Activated CD8-positive, alpha-beta memory T cell treated with anti-CD3 and anti-CD28 coated beads for 48 hours (primary cell): ENCODE measurements at places on chromosomes 7 and 10.

GRCh38 chr10:32548208-32548607 lies 102.3 kb downstream of the CCDC7 start:
- DNase-seq, result no peak

GRCh38 chr10:79047584-79047874 lies 21.2 kb upstream of the ZMIZ1 start:
- DNase-seq, result no peak

GRCh38 chr7:30241767-30242166 lies 42.6 kb upstream of the ZNRF2 start:
- no peak for DNase-seq

GRCh38 chr7:126052229-126052628 lies 1122.6 kb upstream of the POT1 start:
- no peak for DNase-seq

DNA sequence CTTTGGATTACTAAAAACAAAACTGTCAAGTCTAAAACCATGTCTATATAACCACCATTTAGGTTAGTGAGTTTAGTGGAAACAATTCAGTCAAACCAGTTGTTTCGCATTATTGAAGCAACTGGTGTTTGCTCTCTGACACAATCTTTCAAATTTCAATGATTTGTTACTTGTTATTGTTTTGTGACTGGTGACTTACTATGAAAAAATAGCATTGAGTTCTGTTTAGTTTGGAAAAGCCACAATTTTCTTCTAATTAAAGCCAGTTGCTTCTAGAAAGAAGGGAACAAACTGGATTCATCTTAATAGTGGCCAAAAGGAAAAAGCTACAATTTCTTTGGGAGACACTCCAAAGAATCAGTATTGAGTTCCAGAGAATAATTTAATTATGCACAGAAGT lies 30.4 kb downstream of the LAMB4 start:
- DNase-seq, result no peak

DNA sequence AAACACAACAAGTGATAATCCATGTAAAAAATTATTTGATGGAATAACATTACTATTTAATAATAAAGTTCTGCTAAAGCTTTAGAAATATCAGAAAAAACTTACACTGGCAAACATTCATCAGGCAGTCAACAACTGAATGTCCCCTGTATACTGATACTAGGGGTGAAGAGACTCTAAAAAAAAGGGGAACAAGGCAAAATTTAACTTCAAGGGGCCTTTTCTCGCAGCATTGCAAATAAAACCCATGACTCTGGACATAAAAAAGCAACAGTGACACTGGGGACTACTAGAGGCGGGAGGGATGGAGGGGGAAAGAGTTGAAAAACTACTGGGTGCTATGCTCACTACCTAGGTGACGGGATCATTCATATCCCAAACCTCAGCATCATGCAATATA lies 5.8 kb upstream of the IFRD1 start:
- DNase-seq, result no peak

- DNase-seq, result no peak
Measured at GRCh38 chr10:79123547-79123963, 54.8 kb downstream of the ZMIZ1 start.

- DNase-seq, result no peak
Measured at GRCh38 chr10:20870834-20871233, 26.3 kb downstream of the NEBL start.

GRCh38 chr7:92634205-92634604 lies 44.0 kb upstream of the FAM133B start:
- DNase-seq, result no peak

DNA sequence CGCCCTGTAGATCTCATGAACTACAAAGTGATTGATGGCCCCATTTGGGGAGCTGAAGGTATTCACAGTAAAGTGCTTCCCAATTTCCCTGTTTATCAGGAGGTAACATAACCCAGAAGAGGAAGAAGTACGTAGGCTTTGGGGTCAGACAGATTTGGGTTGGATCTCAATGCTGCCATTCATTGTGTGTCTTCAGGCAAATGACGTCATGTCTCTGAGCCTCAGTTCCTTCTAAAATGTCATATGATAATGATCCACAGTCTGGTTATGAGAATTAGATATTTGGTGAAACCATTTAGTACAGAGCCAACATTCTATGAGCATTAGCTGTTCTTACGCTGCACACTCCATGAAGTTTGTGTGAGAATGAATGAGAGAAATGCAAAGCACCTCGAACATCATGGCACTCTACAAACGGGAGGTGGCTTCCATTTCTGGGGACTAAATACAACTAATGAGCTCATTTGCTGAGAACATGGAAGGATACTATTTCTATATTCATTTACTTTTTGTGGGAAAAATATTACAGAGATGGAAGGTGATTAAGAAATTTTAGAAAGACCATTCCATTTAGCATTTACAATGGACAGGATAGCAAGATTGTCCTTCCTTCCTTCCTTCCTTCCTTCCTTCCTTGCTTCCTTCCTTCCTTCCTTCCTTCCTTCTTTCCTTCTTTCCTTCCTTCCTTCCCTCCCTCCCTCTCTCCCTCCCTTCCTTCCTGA lies 13.8 kb upstream of the JCAD start:
- no peak for DNase-seq

DNA sequence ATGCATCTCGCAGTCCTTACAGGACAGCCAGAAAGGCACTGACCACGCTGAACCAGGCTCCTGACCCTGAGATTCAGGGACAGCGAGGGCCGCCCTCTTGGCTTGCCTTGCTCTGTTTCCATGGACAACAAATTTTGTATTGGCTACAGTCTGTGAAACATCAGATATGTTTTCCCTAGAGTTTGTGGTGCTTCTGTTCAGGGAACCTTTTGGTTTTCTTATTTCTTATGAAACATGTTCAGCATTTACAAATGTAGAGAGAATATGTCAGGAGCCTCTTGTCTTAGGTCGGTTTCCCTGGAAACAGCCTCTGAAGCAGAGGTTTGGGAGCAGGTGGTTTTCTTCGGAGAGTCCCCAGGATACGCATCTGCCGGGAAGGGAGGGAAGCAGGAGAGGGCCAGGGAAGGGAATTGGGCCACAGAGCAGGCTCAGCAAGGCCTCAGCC lies 260.1 kb downstream of the CCDC3 start:
- DNase-seq, result no peak

DNA sequence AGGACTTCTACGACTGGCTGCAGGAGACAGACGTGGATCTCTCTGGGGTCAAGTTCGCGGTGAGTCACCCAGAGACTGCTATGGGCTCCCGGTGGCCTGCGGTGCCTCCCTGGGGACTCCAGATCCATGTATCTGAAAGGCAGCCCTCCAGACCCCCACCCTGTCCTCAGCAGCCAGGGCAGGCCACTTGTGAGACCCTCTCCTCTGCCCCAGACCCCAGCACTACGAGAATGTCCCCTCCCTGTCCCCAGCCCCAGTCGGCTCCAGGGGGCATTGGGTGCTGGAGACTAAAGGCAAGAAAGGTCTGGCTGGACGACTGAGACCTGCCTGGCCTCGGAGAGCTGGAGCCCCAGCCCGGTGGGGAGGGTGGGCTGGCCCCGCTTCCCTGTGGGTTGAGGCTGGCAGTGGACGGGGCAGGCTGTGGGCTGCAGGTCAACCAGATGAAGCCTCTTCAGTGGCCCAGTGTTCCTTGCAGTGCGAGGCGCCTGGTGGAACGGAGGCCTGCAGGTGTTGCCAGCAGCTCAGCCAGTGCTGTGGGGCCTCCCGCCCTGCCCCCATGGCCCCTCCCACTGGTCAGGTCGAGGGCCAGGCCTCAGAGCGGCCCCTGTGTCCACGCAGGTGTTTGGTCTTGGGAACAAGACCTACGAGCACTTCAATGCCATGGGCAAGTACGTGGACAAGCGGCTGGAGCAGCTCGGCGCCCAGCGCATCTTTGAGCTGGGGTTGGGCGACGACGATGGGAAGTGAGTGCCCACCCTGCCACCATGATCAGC lies 13.8 kb downstream of the TMEM120A start:
- DNase-seq, result no peak

DNA sequence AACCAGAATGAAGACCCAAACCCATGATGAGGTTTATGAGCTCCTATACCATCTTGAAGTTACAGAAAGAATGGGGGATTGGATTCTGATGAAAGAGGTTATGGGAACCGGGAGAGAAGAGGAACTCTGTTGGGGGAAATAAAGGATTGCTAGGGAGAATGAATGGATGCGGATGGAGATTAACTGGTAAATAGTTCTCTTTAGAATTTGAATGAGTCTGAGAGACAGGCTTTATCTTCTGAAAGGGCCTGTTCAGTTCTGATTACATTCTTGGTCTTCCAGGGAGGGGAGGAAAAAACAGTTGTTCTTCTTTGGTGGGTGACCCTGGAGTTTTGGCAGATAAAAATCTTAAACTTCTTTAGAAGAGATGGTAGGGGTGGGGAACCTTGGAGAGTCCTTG lies 13.9 kb downstream of the SUGCT start:
- no peak for DNase-seq

DNA sequence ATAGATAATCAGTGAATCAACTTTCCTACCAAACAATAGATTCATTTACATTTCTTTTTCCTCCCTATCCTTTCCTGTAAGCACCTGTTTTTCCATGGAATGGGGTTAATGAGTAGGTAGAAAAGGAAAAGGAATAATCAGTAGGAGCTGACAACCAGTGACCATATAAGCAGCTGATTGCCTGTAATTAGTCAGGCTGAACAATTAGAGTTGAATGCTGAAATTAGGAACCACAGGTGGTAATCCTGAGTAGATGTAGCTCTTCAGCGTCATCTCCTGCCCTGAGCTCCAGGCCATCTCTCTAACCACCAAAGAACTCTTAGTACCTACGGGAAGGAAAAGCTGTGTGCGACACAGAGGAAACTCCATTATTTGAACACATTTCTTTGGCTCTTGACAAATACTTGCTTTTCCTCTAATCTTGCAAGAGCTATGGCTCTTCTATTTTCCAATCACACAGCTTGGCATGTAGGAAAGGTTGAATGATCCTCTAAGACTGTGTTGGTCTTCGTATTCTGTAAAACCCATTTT lies 63.8 kb downstream of the KLHDC10 start:
- DNase-seq, result no peak

DNA sequence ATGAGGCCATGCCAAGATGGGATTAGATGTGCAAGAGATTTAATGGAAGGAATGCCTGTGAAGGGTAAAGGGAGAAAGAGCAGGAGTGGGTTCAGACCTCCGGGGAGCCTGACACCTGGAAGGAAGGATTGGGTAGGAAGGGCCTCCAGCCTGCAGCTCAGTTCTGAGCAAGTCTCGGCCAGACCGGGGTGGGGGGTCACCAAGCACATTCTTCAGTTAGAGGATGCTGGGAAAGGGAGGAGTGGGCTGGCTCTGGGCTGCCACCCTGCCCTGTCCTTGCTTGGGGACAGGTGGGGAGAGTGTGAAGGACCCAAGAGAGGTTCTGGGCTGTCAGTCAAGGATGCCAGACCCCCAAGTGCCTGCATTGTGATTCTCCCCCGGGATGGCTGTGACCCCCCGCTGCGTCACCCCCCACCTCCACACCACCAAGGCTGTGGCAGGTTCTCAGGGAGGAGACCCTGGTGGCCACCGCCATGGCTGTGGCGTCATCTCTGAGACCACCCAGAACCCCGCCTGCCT lies 16.5 kb upstream of the PRKAG2 start:
- DNase-seq, result no peak

GRCh38 chr7:30159163-30159562 lies 24.4 kb downstream of the MTURN start:
- no peak for DNase-seq

GRCh38 chr10:98023024-98023423 lies 7.4 kb downstream of the CRTAC1 start:
- no peak for DNase-seq

GRCh38 chr7:103888603-103889153 lies 100.8 kb downstream of the RELN start:
- no peak for DNase-seq

DNA sequence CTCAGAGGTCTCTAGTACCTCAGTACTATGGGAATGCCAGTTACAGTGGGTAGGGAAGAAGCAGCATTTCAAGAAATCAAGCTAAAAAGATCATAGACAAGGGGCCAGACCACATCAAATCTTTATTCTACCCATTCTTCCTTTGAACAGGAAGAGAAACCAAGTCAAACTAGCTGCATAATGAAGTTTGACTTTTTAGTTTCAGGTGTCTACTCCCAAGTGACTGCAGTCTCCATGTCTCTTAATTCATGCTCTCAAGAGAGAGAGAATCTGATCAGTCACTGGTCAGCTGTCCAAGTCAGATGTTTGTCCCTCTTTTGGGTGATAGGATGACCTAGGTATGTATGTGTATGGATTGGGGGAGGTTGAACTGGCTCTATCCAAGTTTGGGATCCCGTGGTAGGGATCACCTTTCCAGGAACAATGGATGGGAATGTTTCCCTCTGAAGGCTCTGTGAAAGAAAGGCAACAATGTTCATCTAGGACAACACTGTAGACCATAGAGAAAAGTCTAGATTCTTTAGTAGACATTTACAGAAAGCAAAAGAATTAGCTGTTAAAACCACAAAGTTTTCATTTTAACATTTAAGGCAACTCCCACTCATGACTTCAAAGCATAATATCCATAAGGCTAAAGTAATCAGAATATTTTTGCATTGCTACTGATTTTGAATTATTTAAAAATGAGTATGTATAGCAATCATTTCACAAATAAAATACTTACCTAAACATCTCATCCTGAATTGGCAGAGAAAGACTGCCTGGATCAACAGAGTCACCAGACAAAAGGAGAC lies 30.1 kb upstream of the PRTFDC1 start:
- no peak for DNase-seq

GRCh38 chr7:39979406-39980073 lies 29.5 kb downstream of the CDK13 start:
- DNase-seq, result no peak

DNA sequence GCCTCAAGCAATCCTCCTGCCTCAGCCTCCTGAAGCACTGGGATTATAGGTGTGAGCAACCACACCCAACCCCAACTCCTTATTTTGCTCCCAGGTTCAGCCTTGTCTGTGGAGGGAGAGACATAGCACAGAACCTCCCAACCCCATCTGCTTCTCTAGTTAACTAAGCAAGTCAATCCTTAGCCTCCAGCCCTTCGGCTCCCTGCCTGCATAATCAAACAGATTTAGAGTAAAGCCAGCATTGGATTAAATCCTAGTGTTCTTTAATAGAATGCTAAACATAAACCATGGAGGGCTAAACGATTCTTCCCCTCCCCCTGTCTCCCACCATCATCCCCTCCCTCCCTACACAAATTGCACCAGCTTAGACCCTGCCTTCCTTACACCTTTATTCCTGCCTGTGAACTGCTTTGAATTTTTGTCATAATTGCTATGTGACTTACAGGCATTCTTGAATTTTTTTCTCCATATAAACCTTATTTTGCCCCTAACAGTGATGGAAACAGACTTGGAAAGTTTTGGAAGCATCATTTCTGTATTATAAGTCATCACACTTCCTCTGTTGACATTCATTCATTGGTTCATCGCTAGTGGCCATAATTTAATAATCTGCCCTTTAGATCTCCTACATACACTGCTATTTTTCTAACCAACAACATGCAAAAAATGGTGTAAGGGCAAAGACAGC lies 72.6 kb upstream of the TOMM7 start:
- DNase-seq, result no peak

- DNase-seq, result no peak
Measured at GRCh38 chr7:31478721-31479120, 35.2 kb upstream of the ITPRID1 start.

- no peak for DNase-seq
Measured at GRCh38 chr10:133394801-133395221, 854 bp downstream of the MTG1 start.

GRCh38 chr7:114977277-114977676 lies 55.4 kb downstream of the MDFIC start:
- DNase-seq, result no peak
